ENCODE measurements at places on chromosomes 11 and 22.
A peak's percentile ranks its signal among the peaks of the same experiment; 100 is the strongest.

DNA sequence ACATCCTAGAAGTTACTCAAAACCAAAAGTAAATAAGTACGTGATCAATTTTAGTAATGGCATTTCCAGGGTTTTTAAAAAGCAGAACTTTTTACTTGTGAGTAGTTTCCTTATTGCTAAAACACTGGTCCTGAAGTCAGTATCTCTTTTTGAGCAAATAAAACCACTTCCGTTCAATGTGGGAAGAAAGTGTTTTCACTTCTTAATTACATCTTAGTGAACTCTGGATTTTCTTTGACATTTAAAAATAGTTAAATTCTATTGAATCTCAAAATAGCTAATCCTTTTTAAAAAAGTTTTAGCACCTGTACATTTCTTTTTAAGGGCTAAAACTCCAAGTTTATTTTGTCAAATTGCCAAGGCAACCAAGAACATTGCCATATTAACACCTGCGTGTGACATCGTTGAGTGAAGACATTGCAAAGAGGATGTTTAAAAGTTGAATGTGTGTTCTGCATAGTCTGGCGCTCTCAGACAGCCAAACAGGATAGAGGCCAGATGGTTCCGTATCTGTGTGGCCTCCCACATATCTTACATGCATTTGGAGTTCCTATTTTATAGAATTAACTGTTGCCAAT is 17.2 kb upstream of the OR5B21 start:
- DNase-seq, result no peak

GRCh38 chr22:36021606-36022153 is 6.9 kb downstream of the RBFOX2 start:
- peak; percentile 64 for DNase-seq

DNA sequence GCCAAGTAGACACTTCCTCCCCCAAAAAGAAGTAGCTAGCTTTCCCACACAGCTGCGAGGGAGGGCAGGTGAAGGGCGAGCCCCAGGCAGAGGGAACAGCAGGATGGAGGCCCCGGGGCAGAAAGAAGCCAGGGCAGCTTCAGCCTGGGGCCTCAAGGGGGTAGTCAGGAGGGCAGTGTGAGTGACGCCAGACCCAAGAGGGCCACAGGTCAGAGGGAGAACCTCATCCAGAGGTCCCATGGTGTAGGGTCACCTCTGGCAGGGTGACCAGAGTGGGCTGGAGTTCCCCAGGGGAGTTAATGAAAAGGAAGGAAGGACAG is 9.2 kb downstream of the PRR5 start:
- no peak for DNase-seq

DNA sequence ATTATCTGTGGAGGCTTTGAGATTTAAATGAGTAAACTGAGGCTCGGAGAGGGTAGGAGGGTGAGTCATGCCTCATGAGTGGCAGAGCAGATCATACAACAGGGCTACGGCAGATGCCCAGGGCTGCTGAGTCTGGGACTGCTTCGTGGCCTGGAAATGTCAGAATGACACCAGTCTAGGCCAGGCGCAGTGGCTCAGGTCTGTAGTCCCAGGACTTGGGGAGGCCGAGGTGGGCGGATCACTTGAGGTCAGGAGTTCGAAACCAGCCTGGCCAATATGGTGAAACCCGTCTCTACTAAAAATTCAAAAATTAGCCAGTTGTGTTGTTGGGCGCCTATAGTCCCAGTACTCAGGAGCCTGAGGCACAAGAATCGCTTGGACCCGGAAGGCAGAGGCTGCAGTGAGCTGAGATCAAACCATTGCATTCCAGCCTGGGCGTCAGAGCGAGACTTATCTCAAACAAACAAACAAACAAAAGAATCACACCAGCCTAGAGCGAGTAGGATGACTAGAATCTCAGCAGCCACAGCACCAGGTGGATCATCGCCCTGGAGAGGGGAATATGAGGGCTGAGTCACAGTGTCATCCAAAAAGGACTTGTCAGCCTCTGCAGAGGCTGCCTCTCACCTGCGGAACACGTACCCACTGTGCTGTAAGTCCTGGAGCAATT is 48.6 kb upstream of the ADA2 start:
- no peak for DNase-seq

DNA sequence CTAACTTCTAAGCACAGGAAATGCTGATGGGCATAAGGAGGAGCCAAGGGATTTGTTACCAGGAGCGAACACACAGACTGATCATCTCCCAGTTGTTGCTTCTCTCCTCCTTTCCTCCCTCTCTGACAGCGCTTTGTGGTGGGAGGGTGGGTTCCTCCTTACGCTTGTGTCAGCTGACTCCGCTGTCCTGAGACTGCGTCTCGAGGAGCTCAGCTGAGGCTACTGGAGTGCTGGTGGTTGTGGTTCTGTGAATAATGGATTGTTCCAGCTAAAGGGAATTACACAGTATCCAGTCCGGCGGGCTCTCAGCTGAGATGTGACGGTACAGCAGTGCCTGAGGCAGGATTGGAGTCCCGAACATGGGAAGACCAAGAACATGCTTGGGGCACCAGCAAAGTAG is 113.4 kb downstream of the CTNND1 start:
- DNase-seq, result no peak

DNA sequence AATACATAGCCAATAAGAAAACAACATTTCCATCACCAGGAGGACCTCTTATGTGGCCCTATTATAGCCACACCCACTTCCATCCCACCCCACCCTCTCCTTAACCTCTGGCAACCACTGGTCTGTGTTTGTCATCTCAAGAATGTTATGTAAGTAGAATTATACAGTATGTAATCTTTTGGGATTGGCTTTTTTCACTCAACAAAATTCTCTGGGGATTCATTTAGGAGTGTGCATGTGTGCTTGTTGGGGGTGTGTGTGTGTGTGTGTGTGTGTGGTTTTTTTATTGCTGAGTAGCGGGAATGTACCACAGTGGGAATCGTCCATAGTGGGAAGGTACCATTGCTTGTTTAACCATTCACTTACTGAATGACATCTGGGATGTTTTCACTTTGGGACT is 5.2 kb downstream of the KCNJ5 start:
- DNase-seq, result no peak

- no peak for DNase-seq
Measured at GRCh38 chr11:3074912-3075589, 17.8 kb upstream of the CARS1 start.

DNA sequence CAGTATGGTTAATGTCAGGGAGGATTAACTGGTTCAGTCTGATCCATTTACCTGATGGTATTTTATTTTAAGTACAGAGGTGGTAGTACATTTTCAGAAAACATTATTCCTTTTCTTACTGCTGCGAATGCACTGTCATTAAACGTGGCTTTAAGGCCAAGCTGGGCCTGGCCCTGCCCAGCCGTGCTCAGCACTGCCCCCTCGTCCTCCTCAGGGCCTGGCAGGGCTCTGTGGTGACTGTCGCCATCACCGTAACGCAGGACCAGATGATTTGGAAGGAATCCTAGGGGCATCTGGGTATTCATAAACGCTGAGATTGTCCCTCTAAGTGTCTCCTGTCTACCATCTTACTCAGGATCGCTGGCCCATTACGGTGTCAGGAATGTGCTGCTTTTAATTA is 302.0 kb downstream of the TBC1D22A start:
- DNase-seq, result peak; percentile 25

DNA sequence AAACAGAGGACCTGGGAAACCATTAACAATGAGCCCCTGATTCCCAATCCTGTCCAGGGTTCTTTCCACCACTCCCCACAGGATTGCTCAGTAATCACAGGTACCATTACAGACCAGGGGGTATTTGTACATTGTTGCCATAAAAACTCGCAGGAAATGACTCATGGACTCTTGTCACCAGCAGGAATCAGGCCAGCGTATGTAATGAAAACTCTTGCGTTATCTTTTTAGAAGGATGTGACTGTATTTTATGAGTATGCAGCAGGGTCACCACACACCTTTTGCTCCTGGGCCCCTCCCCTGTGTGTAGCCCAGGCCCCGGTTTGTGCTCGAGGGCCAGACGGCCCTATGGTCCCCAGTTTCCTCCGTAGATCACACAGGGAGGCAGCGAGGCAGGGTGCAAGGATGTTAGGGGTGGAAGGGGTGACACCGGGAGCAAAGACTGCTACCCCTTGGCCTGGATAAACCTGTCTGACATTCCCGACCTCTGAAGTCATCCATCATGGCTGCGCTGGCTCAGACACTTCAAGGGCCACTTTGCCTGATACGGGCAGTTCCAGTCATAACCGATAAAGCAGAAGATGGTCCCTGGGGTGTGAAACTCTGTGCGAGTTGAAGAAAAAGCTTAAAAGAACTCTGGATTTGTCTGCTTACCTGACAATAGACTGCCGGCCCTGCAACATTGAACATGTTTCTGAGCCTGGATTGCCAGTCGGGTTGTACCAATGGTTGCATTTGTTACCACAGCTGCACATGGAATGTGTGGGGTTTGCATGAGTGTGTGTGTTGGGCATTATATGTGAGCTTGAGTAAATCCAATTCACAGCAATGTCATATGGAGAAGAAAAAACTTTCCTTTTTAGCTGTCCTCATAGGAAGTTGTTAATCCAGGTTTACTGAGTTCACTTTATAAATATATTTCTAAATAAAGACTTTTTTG is 56.9 kb downstream of the MICAL2 start:
- no peak for DNase-seq

- DNase-seq, result no peak
Measured at GRCh38 chr11:5591613-5592012, 4.8 kb upstream of the TRIM6 start.

DNA sequence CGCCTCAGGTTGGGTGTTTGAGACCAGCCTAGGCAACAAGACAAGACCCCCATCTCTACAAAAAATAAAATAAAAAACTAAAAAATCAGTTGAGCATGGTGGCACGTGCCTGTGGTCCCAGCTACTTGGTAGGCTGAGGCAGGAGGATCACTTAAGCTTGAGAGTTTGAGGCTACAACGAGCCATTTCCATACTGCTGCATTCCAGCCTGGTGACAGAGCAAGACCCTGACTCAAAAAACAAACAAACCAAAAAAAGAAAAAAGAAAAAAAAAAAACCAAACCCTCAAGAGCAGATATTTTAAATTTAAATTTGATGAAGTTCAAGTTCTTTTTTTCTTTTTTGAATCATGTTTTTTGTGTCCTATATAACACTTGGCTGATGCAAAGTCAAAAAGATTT is 7.2 kb upstream of the CCDC83 start:
- DNase-seq, result no peak
